NCI-H146 (cell line): ENCODE measurements at places on chromosomes 3 and 15.

DNA sequence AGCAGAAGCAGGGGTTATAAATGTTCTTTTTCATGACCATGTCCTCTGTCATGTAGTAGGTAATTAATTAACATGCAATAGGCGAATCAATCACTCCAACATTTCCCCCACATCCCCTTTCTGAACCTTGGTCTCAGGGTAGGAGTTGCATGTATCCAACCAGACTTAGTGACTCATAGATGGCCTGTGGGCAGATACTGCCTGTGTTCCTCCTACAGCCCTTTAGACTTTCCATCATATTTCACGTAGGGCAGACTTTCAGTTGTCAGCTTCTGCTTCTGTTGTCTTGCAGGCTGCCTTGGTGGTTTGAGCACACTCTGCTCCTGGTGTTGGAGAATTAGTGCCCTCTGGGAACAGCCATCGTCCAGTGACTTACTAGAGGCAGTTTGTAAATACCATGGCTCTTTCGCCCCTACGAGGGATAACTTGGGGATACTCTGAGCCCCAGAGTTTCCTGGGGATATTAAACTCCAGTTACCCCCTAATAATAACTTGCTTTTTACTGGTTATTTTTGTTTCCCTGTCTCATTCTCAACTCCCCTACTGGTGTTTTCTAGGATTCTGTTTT is 244.4 kb downstream of the EDEM1 start:
- DNase-seq, result no peak

- DNase-seq, result peak; percentile 7
Observed at GRCh38 chr3:50627407-50628051, 10.6 kb downstream of the MAPKAPK3 start.

GRCh38 chr3:187747506-187747905 is 2.2 kb upstream of the BCL6 start:
- DNase-seq, result no peak

DNA sequence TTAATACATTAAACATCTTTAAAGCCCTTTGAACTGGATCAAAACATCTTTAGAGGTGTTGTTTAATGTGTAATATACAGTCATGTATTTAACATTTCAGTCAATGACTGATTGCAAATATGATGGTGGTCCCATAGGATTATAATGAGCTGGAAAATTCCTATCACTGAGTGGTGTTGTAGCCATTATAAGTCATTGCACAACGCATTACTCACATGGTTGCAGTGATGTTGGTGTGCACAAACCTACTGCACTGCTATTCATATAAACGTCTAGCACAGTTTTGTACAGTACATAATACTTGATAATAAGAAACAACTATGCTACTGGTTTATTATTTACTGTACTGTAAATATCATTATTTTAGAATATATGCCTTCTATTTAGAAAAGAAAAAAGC is 75.6 kb downstream of the DTWD1 start:
- DNase-seq, result no peak

- no peak for DNase-seq
Observed at GRCh38 chr3:189726277-189726676, 95.1 kb downstream of the TP63 start.

GRCh38 chr3:142232340-142232739 is 7.0 kb upstream of the GK5 start:
- no peak for DNase-seq

- peak; percentile 56 for DNase-seq
Observed at GRCh38 chr3:113532698-113533533, 561 bp downstream of the SIDT1 start.

- no peak for DNase-seq
Observed at GRCh38 chr15:70827721-70828120, 26.2 kb downstream of the LARP6 start.

DNA sequence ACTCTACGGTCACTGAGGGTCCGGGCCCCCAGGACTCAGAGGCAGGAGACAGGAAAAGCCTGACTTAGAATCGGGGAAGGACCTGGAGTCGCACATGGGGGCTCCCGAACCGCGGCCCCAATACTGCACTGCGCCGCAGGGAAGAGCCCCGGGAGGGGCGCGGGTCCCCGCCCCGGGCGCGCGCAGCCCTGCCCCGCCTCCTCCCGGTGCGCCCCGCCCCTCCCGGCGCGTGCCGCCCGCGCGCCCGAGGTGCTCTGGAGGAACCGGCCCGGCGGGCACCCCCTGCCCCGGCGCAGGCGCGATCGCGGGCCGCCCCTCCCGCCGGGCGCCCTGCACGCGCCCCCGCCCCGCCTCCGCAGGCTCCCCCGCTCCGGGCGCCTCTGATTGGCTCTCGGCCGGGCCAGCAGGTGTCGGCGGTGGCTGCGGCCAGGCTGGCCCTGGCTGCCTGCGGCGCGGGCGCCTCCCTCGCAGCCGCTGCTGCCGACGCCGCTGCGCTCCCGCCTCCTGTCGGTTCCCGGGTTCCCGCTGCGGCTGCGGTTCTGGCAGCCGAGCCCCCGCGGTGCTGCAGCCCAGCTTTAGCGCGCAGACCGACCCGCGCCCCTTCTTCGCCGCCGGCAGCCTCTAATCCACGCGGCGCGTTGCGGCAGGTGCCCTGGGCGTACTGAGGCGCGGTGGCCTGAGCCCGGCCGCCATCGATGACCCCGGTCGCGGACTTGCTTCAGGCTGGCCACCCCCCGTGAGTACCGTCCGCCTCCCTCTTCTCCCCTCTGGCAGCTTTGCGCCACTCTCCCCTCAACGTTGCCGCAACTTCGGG is at the start of gene MYRIP:
MYRIP (plus strand) TSS at position 429 of the 814 bp plus-strand sequence. CDS start 91,208 bp downstream, outside the sequence.
- peak; percentile 74 for DNase-seq
